ENCODE measurements at places on chromosomes 11 and 22.

GRCh38 chr22:17043521-17043920 is 35.5 kb upstream of the GAB4 start:
- no peak for DNase-seq

DNA sequence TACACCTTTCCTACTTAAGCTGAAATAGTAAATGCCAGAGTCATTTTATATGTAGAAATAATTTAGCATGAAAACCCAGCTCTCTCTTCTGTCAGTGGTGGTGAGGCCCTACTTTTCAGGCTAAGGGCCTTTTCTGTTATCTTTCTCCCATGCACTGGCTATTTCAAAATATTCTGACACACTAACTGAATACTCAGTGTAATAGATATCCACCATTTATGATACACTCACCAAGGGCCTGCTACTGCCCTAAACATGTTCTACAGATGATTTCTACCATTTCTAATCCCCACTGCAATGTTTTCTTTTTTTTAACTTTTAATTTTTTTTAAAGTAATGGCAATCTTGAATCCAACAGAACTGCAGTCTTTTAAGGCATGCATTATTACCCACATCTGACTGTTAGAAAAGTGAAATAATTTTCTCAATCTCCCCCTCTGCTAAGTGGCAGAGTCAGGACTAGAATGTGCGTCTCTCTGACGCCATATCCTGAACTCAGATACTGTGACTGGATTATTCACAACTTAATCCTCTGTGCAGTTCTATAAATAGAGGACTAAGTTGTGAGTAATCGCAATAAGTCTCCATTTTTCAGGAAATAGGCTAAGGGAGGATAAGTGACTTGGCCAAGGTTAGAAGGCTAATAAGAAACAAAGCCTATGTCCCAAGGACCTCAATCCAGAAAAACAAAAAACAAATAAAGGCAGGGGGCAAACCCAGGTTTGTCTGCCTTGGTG is 44.0 kb downstream of the GRAMD1B start:
- no peak for DNase-seq

DNA sequence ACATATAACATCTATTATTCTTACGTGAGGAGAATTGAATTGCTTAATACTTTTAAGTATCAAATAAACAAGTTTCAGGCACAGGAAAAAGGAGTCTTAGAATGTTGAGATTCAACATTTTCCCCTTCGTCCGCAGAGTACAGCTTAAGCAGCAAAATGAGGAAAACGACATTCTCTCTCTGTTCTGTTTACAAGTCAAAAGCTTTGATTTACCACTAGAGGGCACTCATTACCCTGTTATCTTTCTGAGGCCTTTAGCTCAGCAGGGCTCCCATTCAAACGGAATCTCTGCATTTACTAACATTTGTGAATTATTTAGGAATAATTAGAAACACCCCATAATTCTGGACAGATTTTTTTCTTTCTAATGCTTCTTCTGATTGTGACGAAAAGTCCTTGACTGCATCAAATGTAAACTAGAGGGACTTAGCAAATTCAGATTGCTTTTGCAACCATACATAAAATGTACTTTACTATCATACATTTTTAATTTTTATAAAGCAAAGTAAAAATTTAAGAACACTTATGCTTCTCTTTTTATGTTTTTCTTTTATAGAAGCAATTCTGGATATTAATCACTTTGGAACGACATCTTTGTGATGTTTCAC is 75.0 kb downstream of the JRKL start:
- peak; percentile 45 for DNase-seq

- no peak for DNase-seq
Measured at GRCh38 chr11:96105197-96105895, 181.4 kb upstream of the MTMR2 start.

DNA sequence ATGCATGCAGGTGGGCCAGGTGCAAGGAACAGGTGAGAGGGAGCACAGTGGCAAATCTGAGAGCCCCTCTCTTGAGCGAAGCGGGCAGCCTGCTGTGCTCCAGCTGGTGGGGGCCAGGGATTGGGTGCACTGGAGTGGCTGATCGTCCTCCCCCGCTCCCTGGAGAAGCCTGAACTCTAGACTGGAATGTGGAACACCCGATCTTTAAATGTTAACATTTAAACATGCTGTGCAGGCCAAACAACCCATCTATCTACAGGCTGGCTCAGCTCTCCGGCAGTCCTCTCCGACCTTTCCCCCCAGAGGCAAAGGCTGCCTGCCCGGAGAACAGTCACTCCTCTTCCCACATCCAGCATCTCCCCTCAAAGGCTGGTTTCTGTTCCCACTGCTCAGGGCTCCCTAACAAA is 5.1 kb downstream of the MRGPRF start:
- no peak for DNase-seq

DNA sequence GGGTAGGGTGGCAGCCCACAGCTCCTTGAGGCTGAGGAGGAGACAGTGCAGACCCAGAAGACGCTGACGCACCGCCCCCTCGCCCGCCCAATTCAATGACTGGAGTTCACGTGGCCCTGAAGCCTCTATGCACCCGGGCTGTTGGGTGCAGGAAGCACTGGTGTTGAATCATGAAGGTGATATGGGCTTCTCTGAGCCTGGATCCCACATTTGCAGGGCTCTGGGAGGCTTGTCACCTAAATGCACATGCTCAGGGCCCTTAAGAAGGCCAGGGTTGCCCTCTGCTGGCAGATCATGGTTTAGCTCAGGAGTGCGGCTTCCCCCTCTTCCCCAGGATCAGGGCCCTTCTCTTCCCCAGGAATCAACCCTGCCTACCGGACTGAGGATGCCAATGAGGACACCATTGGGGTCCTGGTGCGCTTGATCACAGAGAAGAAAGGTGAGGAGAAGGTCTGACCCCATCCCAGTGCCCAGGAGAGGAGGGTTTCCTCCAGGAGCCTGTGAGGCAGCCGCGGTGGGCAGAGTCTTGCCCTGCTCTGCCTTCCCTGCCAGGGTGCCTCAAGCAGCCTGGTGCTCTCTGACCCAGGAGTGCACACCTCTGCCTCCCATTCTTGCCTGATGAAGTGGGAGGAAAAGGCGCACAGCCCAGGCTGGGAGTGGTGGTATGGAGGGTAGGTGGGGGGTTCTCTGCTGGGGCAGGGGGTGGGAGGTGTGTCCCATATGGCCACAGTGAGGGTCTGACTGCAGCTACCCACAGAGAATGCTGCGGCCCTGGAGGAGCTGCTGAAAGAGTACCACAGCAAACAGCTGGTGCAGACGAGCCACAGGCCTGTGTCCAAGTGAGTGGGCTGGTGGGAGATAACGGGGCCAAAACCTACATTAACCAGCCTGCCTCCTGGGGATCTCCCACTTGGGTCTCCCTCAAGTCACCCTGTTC is 17.5 kb downstream of the RELT start:
- peak; percentile 56 for DNase-seq

DNA sequence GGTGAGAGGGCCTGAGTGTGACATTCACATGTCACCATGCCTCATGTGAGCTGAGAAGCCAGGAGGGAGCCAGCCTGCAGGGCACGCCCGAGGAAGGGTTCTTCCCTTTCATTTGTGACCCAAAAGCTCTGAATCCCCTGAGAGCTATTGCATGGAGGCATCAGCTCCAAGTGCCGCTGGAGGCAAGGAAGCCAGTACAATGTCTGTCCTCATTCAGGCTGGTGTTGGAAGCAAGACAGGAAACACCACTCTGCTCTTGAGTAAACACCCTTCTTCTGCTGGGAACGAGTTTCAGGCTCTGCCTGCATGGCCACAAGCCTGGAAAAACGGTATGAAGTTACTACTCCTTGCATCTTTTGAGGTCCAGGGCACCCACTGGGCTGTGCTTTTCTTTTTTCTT is 83.8 kb upstream of the LARGE1 start:
- DNase-seq = no peak

DNA sequence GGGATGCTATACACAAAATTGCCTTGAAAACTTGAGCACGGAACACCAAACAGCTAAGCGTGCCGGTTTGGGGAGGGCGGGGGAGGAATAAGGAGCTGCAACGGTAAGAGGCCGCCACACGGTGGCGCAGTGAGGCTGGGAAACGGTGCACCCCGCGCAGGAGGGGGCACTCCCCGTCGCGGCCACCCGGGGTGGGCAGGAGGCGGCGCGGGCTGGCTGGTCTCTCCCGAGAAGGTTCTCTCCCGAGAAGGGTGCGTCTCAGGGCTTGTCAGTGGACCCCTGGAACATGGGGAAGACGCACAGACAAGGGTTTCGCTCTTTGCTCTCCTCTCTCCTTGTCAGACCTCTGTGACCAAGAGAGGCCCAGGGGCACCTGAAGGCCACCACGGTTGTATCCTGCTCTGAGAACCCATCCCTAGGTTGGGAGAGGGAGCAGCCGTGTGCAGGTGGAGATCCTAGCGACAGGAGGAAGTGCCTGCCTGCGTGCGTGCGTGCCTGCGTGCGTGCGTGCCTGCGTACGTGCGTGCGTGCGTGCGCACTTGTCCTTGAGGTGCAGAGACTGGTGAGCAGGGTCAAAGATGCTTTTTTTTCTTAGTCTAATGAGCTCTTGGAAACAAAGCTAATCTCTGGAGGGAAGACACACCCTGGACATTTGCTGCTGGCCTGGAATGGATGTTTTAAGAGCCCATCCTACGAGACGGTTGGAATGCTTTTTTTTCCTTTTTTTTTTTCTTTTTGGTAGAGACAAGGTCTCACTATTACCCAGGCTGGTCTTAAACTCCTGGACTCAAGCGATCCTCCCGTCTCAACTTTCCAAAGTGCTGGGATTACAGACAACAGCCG is 18.1 kb upstream of the JAM3 start:
- no peak for DNase-seq

DNA sequence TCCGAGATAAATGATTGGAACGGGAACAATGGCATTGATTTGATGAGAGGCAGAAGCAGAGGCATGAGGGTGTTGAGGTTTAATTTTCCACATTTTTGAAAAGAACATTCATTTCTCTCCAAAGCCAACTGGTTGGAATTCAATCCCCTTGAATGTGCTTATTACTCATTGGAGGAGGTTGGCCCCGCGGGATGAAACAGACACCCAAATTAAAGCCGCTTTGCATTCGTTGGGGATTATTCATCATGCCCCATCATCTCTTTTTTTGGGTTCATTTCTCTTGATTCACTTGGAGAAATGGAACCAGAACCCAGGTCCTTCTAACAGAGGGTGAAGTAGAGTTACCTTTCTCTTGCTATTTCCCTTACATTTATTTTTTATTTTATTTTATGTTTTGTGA is 47.6 kb upstream of the PARVG start:
- DNase-seq = peak; percentile 29

DNA sequence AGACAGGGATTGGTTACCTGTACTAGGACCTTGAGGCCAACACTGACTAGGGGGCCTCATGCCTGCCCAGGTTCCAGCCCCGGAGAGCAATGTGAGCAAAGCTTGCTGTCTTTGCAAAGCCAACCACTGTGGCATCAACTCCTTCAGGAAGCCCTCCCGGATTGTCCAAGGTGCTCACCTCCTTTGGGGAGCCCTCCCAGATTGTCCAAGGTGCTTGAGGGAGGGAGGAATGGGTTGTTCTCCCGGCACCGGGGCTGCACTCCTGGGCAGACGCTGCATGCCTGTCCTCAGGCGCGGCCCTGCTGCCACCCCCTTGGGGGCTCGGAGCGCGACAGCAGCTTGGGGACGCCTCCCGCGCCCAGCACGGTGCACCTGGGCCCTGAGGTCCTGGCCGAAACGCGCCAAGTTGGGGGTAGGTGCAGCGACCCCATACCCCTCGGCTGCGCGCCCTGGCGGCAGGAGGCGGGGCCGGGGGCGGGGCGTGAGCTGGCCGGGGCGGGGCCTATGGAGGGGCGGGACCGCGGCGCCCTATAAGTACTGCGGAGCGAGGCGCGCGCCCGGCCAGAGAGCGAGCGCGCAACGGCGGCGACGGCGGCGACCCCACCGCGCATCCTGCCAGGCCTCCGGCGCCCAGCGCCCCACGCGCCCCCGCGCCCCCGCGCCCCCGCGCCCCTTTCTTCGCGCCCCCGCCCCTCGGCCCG is at the start of gene CD81:
TSS of gene CD81 (plus strand) at position 560 of the 701 bp plus-strand sequence. CDS start 240 bp downstream, outside the sequence.
- no peak for DNase-seq

DNA sequence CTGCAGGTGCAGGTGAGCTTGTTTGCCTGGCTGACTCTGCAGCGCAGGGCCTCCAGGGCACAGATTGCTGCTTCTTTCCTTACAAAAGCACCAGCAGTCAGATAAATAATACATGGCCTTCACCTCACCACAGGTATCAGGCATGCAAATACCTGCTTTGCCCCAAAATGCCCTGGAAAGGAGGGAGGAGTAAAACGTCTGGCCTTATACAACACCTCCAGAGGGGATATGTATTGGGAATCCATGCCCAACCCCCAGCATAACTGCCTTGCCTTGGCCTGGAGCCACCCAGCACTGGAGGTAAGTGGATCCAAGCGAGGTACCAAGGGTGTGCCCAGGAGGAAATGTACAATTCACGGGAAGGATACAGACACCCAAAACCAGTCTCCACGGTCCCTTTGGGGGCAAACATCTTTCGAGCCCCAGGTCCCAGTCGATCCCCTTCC is 860 bp downstream of the TMEM184B start:
- DNase-seq = no peak

DNA sequence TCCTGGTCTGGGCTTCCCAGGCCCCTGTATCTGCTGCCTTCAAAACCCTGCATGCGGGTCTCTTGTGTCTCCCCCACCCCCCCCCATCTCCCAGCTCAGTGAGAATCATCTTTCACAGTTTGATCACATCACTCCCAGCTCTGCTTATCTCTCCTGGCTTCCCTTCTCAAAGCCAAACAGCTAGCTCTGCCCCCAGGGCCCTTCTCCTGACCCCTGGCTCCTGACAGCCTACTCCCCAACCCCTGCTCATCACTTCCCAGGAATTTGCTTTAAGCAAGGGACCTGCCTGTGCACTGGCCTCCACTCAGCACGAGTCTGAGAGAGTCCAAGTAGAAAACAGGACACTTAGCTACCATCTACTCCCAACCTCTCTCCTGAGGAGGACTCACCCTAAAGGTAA is 342.7 kb downstream of the TENM4 start:
- DNase-seq = no peak

- no peak for DNase-seq
Measured at GRCh38 chr11:9385327-9385899, 961 bp downstream of the IPO7 start.

- DNase-seq = no peak
Measured at GRCh38 chr11:118872403-118872821, 11.3 kb upstream of the CXCR5 start.

- DNase-seq = no peak
Measured at GRCh38 chr11:17591293-17591692, 44.2 kb downstream of the OTOG start.

GRCh38 chr11:132901638-132902471 is 630.4 kb downstream of the OPCML start:
- no peak for DNase-seq

- no peak for DNase-seq
Measured at GRCh38 chr11:1667906-1668305, 29.1 kb upstream of the KRTAP5-6 start.

GRCh38 chr11:133545199-133545803 is 13.0 kb upstream of the OPCML start:
- no peak for DNase-seq

- DNase-seq = no peak
Measured at GRCh38 chr11:123299721-123300120, 104.7 kb upstream of the CLMP start.

DNA sequence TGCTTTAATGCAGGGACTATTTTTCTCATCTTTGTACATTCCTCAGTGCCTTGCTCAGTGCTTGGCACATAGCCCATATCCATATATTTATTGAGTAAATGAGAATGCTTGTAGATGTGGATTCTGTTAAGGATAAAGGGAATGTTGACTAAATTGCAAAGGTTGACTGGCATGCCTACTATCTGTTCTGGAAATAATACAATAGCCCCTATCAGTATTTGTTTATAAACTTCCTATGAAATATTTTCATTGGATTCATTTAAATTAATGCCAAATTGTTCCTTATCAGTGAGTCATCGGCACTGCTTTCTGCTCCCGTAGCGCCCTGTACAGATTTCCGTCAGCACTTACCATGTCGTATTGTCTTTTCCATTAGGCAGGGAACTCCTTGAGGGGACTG is 8.0 kb downstream of the RNF121 start:
- DNase-seq = peak; percentile 61

- no peak for DNase-seq
Measured at GRCh38 chr11:44999068-44999467, 48.4 kb upstream of the TP53I11 start.
